ENCODE measurements at places on chromosomes 2 and 18.

- no peak for DNase-seq
Observed at GRCh38 chr18:33699372-33699771, 121.4 kb downstream of the ASXL3 start.

DNA sequence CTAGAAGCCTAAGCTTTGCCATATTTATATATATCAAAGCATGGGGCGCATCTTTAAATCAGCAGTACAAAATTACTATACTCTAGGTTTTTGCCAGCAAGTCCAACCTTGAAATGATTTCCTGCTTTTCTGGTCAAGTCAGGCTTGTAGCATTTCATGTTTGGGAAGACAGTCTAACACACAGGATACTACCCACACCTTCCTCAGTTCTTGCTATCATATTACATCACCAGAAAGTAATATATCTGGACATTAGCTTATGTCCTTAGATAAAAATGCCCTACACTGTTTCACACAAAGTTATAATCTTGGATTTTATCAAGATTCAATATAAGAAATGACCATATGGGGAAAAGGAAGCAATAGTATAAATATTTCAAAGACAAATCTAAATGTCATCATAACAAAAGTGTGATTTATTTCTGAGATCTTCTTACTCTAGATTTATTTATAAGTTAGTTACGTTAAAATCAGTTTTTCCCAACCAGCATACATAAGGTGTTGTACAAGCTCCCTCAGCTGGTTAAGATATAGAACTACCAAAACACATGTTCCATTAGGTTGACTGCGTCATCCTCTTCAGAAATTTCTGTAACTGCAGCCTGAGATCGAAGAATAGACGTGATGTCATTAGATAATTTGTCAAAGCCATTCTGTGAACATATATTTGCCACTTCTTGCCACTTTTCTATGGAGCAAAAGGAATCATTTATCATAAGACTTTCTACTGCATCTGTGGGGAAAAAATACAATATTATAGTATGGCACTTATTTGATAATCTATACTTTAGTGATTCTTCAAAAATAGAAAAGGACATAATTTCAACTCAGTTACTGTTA lies 56.6 kb downstream of the CLHC1 start:
- DNase-seq = no peak

DNA sequence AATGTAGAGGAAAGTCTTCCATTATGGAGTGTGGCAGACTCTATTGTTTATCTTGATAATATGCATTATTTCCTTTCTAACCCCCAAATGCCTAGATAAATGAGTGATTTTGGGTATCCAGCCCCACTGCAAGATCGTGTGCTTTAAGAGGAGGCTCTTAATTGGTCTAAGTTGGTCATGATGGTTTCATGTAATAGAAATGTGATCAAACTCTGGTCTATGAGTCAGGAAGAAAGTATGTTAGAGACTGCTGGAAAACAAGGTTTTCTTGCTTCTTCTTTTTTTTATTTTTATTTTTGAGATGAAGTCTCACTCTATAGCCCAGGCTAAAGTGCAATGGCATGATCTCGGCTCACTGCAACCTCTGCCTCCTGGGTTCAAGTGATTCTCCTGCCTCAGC lies 344.5 kb upstream of the TNP1 start:
- DNase-seq = no peak

DNA sequence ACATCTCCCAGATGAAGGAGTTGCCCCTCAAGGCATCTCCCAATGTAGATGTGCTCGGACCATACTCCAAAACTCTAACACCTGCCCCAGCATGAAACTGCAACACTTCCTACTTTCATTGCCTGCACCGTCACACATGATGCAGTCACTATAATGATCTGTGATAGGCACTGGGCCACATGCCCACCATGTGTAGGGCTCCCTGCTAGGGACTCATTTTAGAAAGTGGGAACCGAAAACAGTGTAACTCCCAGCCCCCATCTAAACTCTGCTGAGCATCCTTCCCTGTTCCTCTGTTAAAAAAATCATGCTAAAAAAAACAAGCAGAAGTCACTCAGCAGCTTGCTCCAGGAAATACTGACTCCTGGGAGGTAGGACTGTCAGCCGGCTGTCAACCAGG lies 496.1 kb upstream of the RAB6C start:
- no peak for DNase-seq

- DNase-seq = peak; percentile 49
Observed at GRCh38 chr2:36965751-36966369, 476 bp downstream of the STRN start.

DNA sequence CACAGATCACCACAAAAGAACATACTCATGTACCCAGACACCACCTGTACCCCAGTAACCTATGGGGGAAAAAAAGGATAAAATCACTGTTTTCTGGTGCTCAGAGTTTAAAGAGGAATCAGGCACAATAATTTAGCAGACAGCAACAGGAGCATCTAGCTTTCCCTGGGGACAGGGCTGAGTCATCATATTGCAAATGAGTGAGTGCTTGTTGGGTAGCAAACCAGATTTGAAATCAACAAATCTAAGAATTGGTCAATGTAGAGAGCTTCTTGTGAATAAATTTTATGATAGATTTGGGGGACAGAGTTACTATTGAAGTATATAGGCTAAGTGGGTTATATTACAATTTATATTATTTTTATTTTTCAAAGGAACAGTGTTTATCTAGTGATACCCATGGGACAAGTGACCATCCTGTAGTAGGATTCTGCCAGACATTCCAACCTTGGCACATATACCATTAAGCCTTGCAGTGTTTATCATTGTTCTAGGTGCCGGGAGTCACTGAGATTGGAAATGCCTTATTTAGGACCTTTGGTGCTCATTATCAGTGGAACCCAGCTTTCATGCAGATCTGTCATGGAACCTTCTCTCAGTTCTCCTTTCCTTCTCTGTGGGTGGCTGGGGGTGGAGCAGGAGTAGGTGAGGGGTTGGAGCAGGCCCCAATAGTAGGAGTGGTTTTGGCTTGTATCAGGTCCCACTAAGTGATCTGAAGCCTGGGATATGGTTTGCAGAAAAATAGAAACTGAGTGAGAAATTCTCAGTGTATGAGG lies 117.2 kb downstream of the CERS6 start:
- no peak for DNase-seq

- DNase-seq = no peak
Observed at GRCh38 chr2:222919841-222920526, 59.1 kb downstream of the ACSL3 start.

DNA sequence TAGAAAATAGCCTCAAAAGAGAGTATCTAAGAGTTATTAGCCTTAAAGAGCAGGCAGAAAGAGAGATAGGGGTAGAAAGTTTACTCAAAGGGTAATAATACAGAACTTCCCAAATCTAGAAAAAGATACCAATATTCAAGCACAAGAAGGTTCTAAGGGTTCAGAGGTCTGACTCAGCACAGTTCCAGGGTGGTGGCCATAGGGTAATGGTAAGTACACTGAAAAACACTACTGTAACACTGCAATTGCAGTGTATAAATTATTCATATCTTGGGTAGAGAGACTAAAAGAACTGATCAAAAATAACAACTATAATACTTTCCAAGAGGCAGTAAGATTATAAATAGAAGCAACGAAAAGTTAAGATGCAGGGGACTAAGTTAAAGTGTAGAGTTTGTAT lies 115.2 kb downstream of the ROCK1 start:
- DNase-seq = no peak

GRCh38 chr2:162838136-162838497 lies 450 bp downstream of the KCNH7 start:
- no peak for DNase-seq

GRCh38 chr2:191813943-191814342 lies 32.9 kb downstream of the CAVIN2 start:
- DNase-seq = no peak

DNA sequence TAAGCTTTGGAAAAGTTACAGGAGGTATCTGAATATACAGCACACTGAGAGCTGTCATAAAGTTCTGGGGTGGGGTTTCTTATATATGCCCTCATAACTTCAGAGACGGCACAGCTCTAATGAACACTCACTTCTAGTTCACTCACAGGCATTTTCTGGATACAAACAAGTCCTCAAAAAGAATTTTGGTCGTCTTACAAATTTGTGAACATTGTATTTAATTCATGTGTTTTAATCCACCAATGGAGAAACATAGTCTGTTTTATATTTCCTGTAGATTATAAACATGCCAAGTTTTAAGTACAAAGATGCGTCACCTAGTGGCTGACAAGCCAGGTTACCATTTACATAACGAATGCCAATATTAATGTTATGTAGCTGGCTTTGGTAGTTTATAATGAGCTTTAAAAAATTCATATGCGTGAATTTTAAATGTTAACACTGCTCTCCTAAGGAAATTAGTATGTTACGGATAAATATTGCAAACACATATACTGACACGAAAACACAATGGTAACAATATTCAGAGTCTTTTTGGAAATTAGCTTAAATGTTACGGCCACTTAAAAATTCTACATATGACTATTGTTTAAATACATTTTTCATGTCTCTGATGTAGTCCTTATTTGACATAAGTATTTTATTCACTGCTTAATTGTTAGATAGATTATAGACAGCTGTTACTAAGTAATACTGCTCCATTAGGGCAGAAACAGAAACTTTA lies 2.5 kb downstream of the COL3A1 start:
- no peak for DNase-seq

GRCh38 chr2:226474131-226474530 lies 325.5 kb downstream of the IRS1 start:
- DNase-seq = no peak

- DNase-seq = no peak
Observed at GRCh38 chr2:174827371-174828369, 63.4 kb upstream of the CHRNA1 start.

- no peak for DNase-seq
Observed at GRCh38 chr2:32750880-32751279, 123.0 kb downstream of the TTC27 start.

GRCh38 chr18:40577981-40578365 lies 1377.1 kb upstream of the PIK3C3 start:
- no peak for DNase-seq

Measured in activated naive CD4-positive, alpha-beta T cell (primary cell).